Stimulated activated CD4-positive, alpha-beta T cell treated with anti-CD3 and anti-CD28 coated beads, Interleukin-15, amount 100 ng/mL, for 1 hour (primary cell): ENCODE measurements at places on chromosomes 5 and 9.

GRCh38 chr5:158881091-158881880 lies 218.4 kb downstream of the EBF1 start:
- no peak for DNase-seq

- no peak for DNase-seq
Measured at GRCh38 chr9:135418161-135418560, 61.4 kb upstream of the PPP1R26 start.

- DNase-seq = no peak
Measured at GRCh38 chr9:115395511-115396021, 277.6 kb upstream of the TNC start.

GRCh38 chr5:1068204-1068894 lies 43.5 kb downstream of the SLC12A7 start:
- no peak for DNase-seq

DNA sequence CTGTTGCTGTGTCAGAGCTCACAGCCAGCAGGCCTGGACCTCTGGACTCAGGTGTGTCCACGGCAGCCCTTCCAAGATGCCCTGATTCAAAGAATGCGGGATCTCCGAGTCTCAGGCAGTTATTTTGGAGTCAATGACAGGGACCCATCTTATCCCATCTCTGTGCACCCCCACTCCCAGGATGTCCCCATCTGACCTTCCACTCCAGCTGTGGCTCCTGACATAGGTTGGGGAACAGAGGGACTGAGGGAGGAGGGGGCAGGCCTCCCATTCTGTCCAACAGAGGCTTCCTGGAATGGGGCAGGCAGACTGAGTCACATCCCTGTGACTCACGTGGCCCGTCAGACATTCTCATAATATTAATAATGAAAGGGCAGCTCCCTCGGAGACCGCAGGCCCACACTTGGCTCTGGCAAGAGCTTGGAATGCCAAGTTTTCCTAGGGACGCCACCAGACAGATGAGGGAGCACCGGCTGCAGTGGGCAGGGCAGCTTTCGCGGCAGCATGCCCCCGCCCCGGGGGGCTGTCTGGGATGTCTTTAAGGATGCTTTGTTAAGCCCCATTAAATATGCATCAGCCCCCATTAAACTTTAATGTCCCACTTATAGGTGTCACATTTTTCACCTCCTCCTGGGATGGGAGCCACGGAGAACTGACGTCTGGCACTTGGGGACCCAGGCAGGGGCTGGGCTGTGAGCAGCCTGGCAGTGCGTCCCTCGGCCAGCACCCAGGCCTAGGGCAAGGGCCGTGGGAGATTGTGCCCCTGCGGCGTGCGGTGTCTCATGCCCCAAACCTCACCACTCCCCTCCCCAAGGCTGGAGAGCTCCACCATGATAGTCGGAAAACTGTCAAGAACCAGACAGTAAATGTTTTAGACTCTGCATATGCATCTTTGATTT lies 23.6 kb upstream of the FIBCD1 start:
- no peak for DNase-seq

DNA sequence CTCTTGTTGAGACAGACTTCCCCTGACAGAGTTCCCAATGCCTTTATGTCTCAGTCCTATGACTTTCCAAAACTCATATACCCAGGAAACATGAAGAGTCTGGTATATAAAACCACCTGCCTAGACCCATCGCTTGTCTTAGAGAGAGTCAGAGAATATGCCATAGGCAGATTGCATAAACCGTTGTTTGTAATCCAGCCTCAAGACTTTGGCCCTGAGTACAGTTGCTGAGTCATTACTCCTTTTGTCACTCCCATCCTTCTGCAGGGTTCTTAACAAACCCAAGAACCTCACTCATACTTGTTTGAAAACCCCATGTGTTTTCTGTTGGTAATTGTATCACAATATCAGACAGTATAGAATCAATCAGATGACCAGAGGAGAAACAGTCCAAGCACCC lies 616.3 kb downstream of the SLCO4C1 start:
- no peak for DNase-seq

DNA sequence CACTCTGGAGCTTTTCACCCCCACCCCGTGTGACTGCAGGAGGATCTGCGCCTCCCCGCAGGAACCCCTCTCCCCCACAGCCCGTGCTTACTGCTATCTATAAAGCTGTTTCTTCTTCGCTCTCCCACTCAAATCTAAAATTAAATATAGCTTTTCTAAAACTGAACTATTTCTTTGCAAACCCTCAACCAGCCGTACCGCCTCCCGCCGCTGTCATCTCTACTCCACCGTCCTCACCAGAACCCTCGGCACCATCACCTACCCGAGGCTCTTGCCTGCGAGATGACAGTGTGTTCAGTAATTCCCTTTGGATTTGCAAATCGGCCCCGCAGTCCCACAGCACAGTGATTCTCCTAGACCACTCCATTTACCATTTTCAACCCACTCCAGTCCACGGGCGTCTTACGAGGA lies 13.6 kb downstream of the LPCAT1 start:
- no peak for DNase-seq

DNA sequence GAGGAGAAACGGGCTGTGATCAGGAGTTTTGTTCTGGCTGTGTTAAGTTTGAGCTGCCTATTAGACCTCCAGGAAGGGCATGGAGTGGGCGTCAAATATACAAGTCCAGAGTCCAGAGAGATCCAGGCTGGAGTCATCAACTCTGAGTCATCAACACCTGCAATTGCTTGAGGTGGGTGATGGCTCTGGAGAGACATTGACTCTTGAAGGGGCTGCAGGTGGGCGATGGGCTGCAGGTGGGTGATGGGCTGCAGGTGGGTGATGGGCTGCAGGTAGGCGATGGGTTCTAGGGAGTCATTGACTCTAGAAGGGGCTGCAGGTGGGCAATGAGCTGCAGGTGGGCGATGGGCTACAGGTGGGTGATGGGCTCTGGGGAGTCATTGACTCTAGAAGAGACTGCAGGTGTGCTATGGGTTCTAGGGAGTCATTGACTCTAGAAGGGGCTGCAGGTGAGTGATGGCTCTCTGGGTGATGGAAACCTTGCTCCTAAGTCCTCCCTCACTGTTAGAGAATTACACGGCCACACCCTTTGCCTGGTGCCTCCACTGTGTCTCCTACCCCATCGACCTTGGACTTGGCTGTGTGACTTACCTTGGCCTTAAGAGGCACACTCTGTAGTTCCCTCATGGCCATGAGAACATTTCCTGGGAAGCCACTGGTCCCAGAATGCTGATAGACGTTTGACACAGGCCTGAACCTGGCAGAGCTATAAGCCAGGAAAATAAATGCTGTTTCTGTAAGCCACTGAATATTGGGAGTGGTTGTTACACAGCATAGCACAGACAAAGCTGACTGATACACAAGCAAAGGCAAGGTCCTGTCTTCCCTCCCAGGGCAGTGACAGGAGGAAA lies 10.4 kb upstream of the FIBCD1 start:
- no peak for DNase-seq

GRCh38 chr9:105195259-105195658 lies 49.2 kb upstream of the SLC44A1 start:
- no peak for DNase-seq

- no peak for DNase-seq
Measured at GRCh38 chr9:126625329-126626126, 11.8 kb downstream of the LMX1B start.

DNA sequence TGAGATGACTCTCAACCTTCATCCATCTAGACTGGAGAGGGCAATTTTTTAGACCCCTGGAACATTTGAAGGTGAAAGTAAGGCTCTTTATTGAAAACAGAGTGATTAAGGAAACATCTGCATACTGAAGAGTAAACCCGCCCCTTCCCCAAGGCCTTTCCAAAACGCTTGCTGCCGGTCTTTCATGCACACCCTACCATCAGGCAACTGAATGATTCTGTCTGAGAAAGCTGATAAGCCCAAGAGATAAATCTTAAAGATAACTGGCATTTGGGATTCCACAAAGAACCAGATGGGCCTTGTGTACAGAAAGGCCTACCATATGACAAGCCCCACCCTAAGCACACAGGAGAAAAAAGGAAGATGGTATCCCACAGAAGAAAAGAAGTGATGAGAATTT lies 54.4 kb upstream of the PIK3R1 start:
- DNase-seq = no peak

DNA sequence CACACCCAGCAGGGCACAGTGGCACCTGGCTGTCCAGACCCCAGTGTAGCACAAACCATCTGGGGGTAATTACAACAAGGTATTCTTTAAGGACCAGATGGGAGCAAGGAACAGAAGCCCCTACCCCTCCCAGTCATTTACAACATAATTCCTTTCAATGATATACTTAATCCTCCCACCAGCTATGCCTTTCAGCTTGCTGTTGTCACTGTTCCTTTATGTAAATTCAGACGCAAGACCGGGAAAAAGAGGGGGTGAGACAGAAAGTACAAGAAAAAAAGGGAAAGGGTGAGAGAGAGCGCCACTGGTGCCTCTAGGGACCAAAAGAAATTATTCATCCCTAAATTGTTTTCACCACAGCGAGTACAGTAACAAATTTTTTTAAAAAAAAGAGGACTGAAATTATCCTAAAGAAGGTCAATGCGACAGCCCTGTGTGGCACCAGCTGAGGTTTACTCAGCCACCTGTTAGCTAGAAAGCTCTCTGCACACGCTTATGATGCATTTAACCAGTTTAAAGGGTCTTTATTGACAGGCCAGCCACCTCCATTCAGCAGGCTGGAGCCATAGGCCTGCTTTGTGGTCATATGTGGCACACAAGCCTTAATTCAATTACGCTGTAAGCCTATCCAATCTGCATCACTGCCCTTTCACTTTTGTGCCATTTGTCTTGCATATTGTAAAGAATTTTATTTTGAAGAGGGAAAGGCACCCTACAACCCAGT lies 210.2 kb upstream of the ISL1 start:
- DNase-seq = no peak

GRCh38 chr9:117744369-117744768 lies 40.2 kb downstream of the TLR4 start:
- DNase-seq = no peak

- DNase-seq = no peak
Measured at GRCh38 chr9:37209431-37210386, 89.3 kb downstream of the ZCCHC7 start.

DNA sequence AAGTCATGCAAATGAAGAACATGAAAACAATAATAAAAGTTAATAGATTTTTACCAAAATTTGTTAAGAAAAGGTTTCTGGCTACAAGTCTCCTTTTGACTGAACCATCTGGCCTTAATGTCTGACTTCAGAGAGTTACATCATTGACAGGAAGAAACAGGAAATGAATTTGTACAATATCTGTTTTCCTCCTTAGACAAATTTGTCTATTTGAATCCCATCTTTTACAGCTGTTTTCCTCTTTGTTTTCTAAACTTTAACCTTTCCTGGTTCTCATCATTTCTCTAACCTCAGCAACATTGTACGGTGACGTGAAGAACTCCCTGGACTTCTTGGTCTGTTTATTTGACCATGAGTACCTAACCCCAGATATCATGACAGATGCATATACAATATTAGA lies 567.5 kb upstream of the RIOK2 start:
- DNase-seq = no peak

GRCh38 chr5:43514025-43514424 lies 923 bp downstream of the C5orf34 start:
- no peak for DNase-seq

GRCh38 chr9:101054657-101055056 lies 26.1 kb downstream of the PLPPR1 start:
- no peak for DNase-seq

DNA sequence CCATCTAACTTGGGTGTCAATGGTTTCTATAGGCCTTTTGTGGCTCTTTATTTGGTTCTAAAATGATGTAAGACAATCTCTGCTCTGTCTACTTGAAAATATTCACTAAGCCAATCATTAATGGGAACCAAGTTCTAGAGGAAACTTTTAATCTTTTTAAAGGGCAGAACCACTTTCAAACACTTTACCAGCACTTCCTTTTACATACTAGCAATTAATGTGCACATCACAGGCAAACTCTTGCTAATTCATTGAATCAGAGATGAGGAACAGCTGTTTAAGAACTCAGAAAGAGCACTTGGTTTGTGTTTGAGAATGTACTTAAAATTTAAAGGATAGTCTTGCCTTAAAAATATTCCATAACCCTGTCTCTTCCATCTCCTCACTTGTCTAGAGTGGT lies 83.4 kb downstream of the PAPPA start:
- DNase-seq = no peak

DNA sequence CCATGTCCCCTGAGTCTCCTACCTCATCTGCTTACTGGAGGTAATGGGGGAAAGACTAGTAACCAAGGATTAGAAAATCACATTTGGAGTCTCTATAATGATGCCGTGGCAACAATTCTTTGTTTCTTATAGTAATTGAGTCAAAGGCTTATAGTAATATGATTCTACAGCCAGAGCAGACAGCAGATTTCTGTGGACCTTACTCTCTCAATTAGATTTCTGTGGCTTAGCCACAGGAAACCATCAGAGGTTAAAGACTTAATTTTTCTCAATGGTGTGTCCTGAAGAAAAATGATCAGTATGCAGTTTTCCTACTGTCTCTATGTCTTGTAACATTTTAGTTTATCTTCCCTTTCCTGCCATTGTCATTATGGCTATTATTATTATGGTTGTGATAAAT lies 59.3 kb upstream of the CD180 start:
- no peak for DNase-seq

DNA sequence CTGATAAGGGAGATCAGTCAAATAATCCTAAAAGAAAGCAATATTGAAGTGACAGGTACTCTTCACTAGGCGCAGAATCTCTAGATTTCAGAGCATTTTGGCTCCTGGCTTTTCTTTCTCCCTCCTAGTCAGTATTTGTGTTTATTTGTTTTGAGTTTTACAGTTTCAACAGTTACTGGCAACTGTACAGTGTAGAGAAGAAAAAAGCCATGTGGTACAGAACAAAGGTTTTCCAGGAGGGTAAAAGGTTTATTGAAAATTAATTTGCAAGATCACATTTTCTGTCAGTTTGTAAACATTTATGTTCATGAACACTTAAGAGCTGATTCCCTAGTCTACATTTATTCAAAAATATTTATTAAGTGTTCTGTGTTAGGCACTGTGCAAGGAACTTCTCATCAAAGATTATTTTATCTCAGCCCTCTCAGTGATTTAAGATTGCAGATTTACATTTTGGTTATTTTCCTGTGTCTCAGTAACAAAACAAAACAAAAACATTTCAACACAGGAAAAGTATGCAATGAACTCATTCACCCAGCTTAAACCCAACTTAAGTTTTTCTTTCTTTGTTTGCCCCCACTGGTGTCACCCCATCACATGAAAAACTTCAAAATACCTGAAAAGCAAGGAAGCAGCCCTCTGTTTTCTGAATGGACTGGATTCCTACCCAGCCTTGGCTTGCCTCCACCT lies 12.9 kb downstream of the MINAR2 start:
- no peak for DNase-seq

DNA sequence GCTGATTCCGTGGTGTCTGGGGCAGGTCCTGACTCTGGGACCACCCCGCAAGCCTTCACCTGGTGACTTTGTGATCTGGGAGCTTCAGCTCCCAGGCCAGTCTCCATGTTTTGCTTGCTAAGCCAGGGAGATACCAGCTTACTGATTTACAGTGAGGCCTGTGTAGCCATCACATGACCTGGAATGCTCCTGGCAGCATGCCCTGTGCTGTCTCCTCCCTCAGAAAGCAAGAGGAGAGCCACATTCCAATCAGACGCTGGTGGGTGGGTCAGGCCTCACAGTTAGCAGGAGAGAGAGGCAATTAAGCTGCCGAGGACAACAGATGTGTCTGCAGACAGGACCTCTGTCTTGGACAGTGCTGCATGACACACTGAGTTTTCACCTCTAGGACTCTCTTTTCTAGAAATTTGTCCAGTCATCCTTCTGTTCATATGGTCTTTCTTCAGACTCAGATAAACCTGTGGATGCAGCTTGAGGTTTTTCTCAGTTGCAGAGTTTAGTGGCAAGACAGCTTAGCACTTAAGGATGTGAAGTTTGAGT lies 24.4 kb upstream of the GRPEL2 start:
- DNase-seq = no peak

GRCh38 chr5:139068494-139069151 lies 129.5 kb downstream of the SIL1 start:
- no peak for DNase-seq
